ENCODE measurements at places on chromosomes 16 and 17. TPM values are rescaled to one million over a fixed set of nuclear protein-coding genes. Genes with fewer than 3 reads are reported as not detected.

SLC6A2 gene
- polyA plus RNA-seq = not detected

PHF12 gene
- 11.2 TPM for polyA plus RNA-seq

CCL4 gene
- polyA plus RNA-seq = 1.0 TPM

IRX3 gene
- 40.5 TPM for polyA plus RNA-seq

TEKT1 gene
- polyA plus RNA-seq = not detected

ZNF200 gene
- 5.4 TPM for polyA plus RNA-seq

RPH3AL gene
- 4.5 TPM for polyA plus RNA-seq

SLC16A5 gene
- 3.6 TPM for polyA plus RNA-seq

LRRC46 gene
- polyA plus RNA-seq = 0.95 TPM

PYY gene
- not detected for polyA plus RNA-seq

DGKE gene
- 0.71 TPM for polyA plus RNA-seq

MTMR4 gene
- polyA plus RNA-seq = 9.6 TPM

EPOP gene
- polyA plus RNA-seq = 2.2 TPM

CMTM1 gene
- polyA plus RNA-seq = 0.19 TPM

HBM gene
- not detected for polyA plus RNA-seq

MYH3 gene
- polyA plus RNA-seq = 1.2 TPM

ST6GALNAC1 gene
- polyA plus RNA-seq = 7.3 TPM

KRT33A gene
- not detected for polyA plus RNA-seq

ASIC2 gene
- not detected for polyA plus RNA-seq

SOST gene
- polyA plus RNA-seq = 0.03 TPM

ZG16 gene
- not detected for polyA plus RNA-seq

P2RX1 gene
- 0.37 TPM for polyA plus RNA-seq

CTF1 gene
- polyA plus RNA-seq = 10.4 TPM

EVI2A gene
- polyA plus RNA-seq = 2.3 TPM

FBRS gene
- 40.2 TPM for polyA plus RNA-seq

SMTNL2 gene
- 2.7 TPM for polyA plus RNA-seq

KRTAP3-2 gene
- not detected for polyA plus RNA-seq

CSH2 gene
- polyA plus RNA-seq = not detected

TEX14 gene
- 0.07 TPM for polyA plus RNA-seq

CETP gene
- 0.32 TPM for polyA plus RNA-seq

CTRB2 gene
- not detected for polyA plus RNA-seq

SYCE1L gene
- 0.90 TPM for polyA plus RNA-seq

PNMT gene
- 16.8 TPM for polyA plus RNA-seq

SLC52A1 gene
- not detected for polyA plus RNA-seq

C17orf113 gene
- 1.2 TPM for polyA plus RNA-seq

ITGA2B gene
- 1.2 TPM for polyA plus RNA-seq

IRX6 gene
- 3.0 TPM for polyA plus RNA-seq

TVP23C gene
- polyA plus RNA-seq = 5.3 TPM

CDRT15L2 gene
- polyA plus RNA-seq = not detected

CBX2 gene
- polyA plus RNA-seq = 2.9 TPM

ACSM2A gene
- not detected for polyA plus RNA-seq

TPSAB1 gene
- polyA plus RNA-seq = 1.5 TPM

RMI2 gene
- polyA plus RNA-seq = 0.78 TPM

ADAT1 gene
- polyA plus RNA-seq = 7.9 TPM
